ENCODE measurements at places on chromosomes 6 and 20. TPM values are rescaled to one million over a fixed set of nuclear protein-coding genes. Genes with fewer than 3 reads are reported as not detected.
A peak's percentile ranks its signal among the peaks of the same experiment; 100 is the strongest.

Gene CST4
- total RNA-seq = not detected

Gene ZBP1
- not detected for total RNA-seq

Gene SLC17A2
- not detected for total RNA-seq

Gene HRH3
- not detected for total RNA-seq

Gene ERMARD
- 4.1 TPM for total RNA-seq

Gene TSBP1
- total RNA-seq = not detected

Gene ARFGEF3
- total RNA-seq = 44.6 TPM

Gene LPIN3
- 44.6 TPM for total RNA-seq

GRCh38 chr6:15232836-15233510, 12.9 kb upstream of the JARID2 start:
- no peak for DNase-seq

DNA sequence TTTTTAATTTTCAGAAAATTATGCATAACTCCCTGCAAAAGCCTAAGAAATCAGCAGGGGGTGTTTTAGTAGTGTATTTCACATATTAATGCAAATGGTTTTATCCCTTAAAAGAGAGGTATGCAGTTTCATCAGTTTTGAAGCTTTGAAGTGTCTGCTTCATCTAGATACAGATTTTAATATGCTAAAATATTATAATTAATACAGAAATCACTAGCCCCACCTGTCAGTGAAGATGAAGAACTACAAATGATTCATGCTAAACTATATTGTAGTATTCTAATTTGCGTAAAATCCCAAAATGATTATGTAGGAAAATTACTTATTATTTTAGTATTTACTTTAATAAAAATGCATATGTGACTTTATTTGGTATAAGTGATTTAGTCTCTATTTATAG, 2.9 kb upstream of the TFB1M start:
- no peak for DNase-seq

DNA sequence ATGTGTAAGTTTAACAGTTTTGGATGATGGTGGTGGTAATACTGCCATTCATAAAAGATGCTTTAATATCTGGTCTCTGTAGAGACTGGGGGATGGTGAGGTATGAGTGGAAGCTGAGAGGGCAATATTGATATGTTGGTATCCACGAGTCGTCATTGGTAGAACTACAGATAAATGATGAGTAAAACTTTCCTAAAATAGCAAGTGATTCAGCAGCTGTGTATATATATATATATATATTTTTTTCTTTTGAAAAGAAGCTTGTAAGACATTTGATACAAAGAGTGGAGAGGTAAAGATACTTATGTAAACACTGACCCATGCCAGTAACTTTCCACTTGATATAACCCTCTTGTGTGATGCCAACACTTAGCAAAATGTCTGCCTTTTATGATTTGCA, 41.7 kb upstream of the CITED2 start:
- no peak for DNase-seq

DNA sequence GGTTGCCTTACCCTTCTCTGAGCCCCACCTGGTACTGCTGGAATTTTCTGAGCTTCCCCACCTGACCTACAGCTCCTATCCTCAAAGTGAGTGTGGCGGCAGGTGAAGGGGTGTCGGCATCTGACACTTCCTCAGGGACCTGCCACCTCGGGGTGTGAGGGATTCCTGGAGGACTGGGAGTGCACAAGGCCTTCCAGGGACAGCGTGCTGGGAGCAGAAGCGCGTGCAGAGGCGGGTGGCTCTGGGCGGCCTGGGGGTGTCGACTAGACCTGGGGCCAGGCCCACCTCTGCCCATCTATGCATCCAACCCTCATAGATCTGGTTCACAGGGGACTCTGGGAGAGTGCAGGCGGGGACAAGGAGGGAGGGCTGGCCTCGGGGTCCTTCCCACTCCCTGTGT, 7.8 kb downstream of the DLGAP4 start:
- no peak for DNase-seq

DNA sequence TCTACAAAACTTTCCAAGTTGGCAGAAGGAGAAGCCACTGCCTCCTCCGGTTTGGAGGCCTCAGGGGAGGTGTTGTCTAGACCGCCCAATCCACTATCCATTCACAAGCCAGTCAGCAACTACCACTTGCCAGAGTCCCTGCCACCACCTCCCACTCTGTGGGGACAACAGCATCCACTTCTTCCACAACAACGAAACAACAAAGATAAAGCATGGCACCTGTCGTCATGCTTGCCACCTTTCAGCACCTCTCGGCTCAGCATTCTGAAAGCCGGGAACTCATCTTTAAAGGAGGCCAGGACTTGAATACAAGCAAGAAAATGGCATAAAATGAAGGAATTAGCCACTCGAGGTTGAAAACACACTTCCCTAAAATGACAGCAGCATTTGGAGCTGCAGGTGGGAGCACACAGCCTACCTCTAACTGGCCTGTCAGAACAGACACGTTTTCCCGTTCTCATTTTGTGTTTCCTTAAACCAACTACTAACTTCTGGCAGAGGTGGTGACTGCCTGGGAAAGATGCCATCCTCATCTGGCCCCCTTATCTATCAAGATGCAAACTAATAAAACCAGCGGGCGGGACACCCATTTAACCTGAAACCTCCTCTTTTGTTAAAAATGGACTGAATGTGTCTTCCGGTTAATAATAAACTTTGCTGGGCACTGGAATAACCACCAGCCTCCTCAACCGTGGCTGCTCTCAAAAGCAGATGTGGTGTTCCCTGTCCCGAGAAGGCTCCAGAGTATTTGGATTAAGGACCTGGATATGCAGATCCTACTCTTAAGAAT, 21.7 kb downstream of the YTHDF1 start:
- no peak for DNase-seq

GRCh38 chr6:89311853-89312531, 3.1 kb downstream of the GABRR2 start:
- peak; percentile 75 for DNase-seq

GRCh38 chr6:37236921-37237320, 20.7 kb upstream of the TBC1D22B start:
- DNase-seq = no peak

GRCh38 chr6:44133003-44133931, 5.9 kb downstream of the TMEM63B start:
- peak; percentile 90 for DNase-seq

DNA sequence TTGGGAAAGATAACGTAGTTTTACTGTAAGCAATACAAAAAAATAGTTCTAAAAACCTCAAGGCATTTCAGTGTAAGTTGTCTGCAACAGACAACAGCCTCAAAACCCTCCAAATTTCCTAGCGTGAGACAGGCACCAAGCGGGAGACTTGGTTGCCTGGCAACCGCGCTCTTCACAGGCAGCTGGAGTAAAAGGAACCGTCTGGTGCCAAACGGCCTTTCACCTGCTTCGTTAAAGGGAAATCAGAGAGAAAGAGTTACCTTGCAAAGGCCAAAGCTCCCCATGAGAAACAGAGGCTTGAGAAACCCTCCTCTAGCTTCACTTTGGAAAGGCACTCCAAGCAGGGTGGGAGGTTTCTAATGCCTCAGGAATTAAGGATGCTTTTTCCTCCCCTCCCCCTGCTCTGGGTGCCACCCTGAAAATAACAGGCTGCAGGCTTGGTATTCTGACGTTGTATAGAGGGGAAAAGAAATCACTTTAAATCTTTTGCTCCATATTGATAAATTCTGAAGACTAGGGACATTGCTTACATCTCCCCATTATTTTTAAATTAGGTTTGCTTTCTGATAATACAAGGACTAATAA, 129.7 kb upstream of the UFL1 start:
- DNase-seq = peak; percentile 72

DNA sequence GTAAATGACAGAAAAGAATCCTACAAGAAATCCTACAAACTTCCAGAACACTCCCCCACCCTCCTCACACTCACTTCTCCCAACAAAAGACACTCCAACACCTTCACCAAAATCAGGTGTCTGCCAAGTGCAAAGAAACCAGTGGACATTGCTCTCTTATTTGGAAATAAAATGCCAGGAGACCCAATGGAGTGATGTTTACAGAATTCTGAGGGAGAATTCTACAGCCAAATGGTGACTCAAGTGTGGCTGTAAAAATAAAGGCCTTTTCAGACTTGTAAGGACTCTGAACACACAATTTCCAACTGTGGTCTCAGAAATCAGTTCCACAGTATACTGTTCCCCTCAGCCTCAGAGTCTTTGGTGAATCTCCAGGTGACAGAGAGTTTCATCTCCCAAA, 109.6 kb upstream of the CARMIL1 start:
- DNase-seq = no peak

GRCh38 chr6:84455511-84456029, 228.1 kb upstream of the CEP162 start:
- no peak for DNase-seq

GRCh38 chr20:17374086-17374485, 147.2 kb downstream of the PCSK2 start:
- no peak for DNase-seq

GRCh38 chr20:48959899-48960550, 38.5 kb downstream of the ARFGEF2 start:
- DNase-seq = no peak

Data from stomach (tissue), 19 donors.